NCI-H82 (cell line): ENCODE measurements at places on chromosomes 4 and X.

DNA sequence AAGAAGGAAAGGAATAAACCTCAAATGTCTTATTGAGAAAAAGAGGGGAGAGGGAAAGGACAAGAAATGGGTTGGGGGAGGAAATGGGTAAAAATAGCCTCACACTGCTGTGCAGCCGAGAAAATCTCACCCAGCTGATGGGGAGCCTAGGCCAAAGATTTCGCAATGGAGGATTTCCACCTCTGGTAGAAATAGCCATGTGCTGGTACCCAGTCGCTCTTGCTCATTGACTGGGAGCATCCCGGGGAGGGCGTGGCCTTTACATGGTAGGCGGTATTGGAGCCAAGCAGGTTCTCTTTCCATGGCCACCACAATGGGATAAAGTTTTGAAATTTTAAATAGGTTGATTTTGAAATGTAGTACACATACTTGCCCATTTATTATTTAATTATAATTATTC, 255.1 kb upstream of the LDB2 start:
- no peak for DNase-seq

DNA sequence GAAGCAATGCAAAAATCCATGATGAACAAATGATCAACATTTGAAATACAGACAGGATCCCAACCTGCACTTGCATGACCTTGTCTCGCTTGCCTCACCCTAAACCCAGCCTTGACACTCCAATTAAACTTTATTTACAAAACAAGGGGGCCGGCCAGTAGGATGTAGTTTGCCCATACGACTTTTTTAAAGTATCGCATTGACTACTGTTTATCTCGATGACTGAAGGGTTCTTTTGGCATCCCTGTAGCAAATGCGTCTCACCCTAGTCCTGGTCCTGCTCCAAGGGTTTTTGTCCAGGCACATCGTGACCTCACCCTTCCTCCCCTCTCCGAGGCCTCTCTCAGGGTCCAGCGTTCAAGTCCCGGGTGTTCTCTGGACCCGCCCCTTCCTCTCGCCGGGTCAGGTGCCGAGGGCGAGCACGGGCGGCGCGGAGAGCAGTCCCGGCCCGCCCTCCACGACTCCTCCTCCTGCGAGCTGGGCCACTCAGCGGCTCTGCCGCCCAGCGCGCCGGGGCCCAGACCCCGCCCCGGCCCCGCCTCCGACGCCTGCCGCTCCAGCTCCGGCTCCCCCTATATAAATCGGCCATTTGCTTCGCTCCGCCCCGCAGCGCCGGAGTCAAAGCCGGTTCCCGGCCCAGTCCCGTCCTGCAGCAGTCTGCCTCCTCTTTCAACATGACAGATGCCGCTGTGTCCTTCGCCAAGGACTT, at the start of gene SLC25A5:
Gene SLC25A5, plus strand, starts transcription at position 603 of the 709 bp plus-strand sequence. Its CDS starts 72 bp downstream, at position 675.
- DNase-seq: peak; percentile 93

DNA sequence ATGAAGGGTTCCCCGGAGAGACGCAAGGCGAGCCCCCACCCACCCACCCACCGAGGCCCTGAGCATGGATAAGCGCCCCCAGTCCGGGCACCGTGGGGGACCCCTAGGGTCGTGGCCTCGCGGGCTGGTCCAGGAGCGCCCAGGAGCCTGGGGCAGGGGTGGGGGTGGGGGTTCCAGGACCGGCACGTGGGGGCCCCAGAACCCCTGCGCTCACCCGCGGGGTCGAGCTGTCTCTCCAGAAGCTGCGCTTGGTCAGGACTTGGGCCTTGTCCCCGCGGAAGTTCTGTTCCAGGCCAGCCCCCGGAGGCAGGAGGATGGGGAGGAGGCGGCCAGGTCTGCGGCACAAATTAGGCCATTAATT, 11.2 kb upstream of the SHOX start:
- no peak for DNase-seq

- no peak for DNase-seq
Measured at GRCh38 chrX:2224597-2225235, 276.1 kb downstream of the DHRSX start.

DNA sequence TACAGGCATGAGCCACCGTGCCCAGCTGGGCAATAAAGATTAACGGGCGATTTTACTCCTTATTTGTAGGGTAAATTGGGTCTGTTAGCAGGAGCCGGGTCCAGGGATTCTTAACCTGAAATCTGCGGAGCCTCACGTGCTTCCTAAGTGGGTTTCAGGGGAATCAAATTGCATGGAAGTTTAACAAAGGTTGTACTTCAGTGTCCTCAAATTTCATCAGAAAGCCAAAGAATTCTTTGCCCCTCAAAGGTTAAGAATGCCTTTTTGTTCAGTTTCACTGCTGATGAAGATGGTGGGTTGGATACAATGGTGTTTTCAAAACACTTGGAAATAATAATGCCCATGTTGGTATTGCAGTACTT, 67.9 kb downstream of the AFF1 start:
- DNase-seq: peak; percentile 60

DNA sequence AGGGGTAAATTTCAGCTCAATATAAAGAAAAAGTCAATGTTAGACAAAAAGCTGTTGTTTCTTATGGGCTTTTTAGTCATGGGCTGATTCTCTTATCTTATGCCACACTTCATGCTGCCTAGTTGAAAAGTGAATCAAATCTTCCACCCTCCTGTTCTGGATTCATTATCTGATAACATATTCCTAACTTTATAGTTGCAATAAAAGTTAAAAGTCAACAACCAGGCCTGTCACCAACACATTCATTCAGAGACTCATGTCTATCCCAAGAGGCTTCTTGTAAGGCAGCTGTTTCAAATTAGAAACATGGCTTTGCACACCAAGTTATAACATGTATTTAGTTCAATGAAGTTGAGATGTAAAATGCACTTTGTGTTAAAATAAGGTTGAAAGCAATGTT, 243.8 kb downstream of the ADAMTS3 start:
- DNase-seq: no peak

DNA sequence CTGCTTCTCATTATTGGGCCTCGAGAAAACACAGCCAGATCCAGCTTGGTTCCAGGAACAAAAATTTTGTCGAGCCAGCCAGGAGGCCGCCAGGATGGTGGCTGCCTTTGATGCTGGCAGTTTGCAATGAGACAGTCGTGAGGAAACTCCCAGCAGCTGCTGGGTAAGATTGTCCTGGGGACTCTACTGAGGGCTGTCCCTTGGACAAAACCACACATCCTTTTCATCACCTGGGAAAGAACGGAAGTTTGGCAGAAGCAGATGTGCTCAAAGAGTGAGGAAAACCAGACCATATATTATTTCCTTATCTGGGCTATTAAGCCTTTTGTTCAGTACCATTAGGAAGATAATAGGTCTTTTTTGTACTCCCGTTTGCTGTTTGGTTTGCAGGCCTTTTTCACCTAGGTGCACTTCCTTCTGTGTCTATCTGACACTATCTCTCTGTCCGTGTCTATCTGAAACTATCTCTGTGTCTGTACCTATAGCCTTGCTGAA, 13.4 kb upstream of the PAPSS1 start:
- DNase-seq: no peak

DNA sequence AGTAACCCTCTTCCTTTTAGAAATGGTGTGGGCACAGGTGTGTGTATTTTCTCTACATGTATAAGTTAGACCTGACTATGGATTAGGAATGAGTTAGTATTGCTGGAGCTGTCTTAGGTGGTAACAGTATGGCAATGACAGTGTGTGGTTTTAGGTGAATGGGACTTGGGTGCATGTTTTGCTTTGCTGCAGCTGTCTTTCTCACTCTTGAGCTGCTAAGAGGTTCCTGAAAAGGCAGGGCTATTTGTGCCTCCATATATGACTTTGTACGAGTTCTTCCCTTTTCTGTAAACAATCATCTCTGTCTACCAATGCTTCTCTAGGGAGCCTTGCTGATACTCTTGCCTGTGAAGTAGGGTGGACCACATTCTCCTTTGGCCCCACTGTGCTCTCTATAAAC, 234.8 kb upstream of the HHIP start:
- no peak for DNase-seq

GRCh38 chr4:173507471-173508385, 22.3 kb downstream of the HAND2 start:
- no peak for DNase-seq

DNA sequence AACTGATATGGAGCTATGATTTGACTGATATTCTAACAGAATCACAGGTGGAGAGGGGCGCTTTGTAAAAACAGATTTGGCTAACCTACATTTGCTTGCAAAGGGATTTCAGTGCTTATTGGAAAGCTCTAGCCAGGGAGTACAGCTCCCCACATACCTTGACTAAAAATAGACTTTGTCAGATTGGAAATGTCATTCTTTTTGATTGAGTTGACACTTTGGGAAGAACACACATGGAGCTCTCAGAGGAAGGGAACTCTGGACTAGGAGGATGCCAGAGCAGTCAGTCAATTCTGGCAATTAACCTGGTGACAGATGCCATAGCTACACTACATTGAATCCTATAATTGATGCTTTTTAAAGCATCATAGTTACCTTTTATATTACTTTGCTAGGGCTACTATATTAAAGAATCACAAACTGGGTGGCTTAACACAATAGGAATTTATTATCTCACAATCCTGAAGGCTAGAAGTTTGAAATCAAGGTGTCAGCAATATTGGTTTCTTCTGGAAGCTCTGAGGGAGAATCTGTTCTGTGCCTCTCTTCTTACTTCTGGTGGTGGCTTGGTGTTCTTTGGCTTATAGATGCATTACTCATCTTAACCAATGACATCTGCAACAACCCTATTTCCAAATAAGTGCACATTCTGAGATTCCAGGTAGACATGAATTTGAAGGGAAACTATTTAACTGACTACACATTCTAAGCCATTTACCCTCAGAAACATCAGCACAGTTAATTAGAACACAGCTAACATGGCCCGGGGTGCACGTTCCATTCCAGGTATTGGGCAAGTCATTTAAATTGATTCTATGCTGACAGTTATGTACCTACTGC, 8.4 kb upstream of the HERC3 start:
- peak; percentile 31 for DNase-seq

- DNase-seq: peak; percentile 34
Measured at GRCh38 chr4:37827030-37827685, 672 bp downstream of the PGM2 start.

- peak; percentile 40 for DNase-seq
Measured at GRCh38 chrX:110462957-110463356, 104.3 kb downstream of the RTL9 start.

GRCh38 chr4:13386405-13387107, 97.6 kb downstream of the RAB28 start:
- DNase-seq: no peak

DNA sequence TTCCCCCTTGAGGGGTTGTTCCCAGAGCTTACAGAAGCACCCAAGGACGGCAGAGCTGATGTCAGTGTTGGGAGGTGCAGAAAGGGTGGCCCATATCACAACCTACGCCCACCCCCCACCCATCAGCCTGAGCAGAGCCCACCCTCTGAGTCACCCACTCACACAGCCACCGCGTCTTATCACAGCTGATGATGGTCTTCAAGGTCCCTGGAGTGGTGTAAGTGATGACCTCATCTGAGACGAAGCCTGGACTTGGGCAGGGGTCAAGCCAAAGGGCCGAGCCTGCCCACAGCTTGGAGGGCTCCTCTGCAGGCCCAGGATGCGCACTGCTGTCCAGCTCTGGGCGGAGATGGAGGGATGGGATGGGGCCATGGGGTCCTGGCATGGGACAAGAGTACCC, 3.0 kb upstream of the HTRA3 start:
- no peak for DNase-seq

- DNase-seq: no peak
Measured at GRCh38 chrX:45771114-45771513, 570.4 kb upstream of the DIPK2B start.

GRCh38 chr4:113336556-113336955, 287.1 kb downstream of the ANK2 start:
- no peak for DNase-seq

DNA sequence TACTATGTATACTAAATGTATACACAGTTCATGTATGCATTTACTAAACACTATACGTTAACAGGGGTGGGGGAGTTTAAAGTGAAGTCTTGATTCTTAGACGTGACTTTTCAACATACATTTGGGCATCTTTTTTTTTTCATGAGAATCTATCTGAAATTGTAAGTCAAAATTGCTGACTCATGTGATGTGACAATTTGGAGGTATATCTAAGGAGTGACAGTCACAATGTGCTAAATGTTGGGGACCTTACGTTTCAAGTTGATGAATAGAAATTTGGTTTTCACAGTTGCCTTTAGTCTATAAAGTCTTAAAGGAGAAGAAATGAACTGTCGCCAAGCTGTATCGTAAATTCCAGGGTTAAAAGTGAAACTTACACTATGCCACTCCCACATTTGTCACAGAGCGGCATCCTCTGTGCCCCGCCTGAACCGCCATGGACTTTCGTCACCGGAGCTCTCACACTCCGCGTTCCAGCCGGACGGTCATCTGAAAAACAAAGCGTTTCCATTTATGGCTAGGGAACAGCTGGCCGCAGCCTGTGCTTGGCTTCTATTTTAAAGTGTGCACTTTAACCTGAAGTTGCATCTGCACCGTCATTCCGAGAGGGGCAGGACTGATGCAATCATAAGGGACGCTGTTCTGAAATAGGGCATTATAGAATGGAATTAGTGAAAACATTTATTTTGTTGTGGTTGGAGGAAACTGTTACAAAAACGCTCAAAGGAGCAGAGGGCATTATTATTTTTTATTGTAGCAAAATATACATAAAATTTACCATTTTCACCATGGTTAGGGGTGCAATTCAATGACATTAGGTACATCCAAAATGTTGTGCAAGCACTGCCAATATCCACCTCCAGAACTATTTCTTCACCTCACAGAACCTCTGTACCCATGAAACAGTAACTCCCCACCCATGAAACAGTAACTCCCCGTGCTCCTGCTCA, 30.9 kb downstream of the PDLIM3 start:
- no peak for DNase-seq

GRCh38 chrX:39907964-39908661, 189.6 kb downstream of the BCOR start:
- no peak for DNase-seq

GRCh38 chr4:85681221-85681657, 206.3 kb downstream of the ARHGAP24 start:
- DNase-seq: no peak

- no peak for DNase-seq
Measured at GRCh38 chr4:41199788-41200187, 14.6 kb downstream of the APBB2 start.

DNA sequence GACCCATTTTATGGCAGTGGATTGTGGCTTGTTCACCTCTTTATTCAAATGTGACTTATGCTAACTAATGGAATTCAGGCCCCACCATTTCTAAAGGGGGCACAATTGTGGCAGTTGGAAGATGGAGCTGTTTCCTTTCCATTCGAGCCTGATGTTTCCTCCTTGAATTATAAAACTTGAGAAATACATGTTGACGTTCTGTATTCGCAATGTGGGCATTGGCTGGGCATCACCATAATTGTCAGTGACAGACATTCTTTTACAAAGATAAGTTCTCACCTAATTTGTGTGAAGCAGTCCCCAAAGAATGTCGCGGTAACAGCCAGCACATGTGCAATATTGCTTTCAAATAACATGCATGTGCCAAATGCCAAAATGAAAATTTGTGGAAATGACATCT, 1070.2 kb upstream of the TENM3 start:
- no peak for DNase-seq

GRCh38 chrX:110108381-110108821, 105.5 kb downstream of the TMEM164 start:
- no peak for DNase-seq

GRCh38 chrX:133983256-133983973, 2.0 kb downstream of the GPC3 start:
- DNase-seq: no peak

- no peak for DNase-seq
Measured at GRCh38 chr4:94763500-94763899, 5.7 kb downstream of the BMPR1B start.
